ENCODE measurements at places on chromosomes 4 and X. TPM values are rescaled to one million over a fixed set of nuclear protein-coding genes. Genes with fewer than 3 reads are reported as not detected.

Gene NDP
- total RNA-seq: not detected

Gene NAP1L2
- 0.92 TPM for total RNA-seq

Gene UGT2B15
- total RNA-seq: not detected

Gene ANOS1
- 1.4 TPM for total RNA-seq

Gene MAGEC2
- not detected for total RNA-seq
